ENCODE measurements at places on chromosomes 16 and 17.

DNA sequence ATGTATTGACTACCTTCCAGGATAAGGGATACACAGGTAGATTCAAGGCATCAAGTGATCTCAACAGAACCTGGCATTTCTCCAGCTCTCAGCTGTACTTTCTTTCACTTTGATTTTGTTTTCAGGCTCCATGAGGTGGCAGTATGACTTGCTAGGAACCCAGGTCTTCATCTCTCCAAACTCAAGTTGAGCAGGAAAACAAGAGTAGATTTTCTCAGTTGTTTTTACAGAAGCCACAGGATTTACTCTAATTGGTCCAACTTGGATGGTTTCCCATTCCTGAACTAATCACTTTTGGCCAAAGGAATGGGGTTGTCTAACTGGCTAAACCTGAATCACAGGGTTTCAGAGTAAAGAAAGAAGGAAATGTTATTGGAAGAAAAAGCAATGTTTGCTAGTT, 146.6 kb downstream of the TRIM37 start:
- DNase-seq = no peak

GRCh38 chr16:27222249-27223225, 19.2 kb downstream of the KDM8 start:
- no peak for DNase-seq

- DNase-seq = no peak
These were observed 21.8 kb downstream of the RAB11FIP4 start for GRCh38 chr17:31413081-31413799.

- no peak for DNase-seq
These were observed 11.0 kb downstream of the SNN start for GRCh38 chr16:11679250-11679649.

GRCh38 chr17:17874478-17874877, 37.7 kb upstream of the SREBF1 start:
- no peak for DNase-seq

GRCh38 chr17:48561884-48562810, 16.0 kb downstream of the HOXB4 start:
- DNase-seq = no peak
